ENCODE measurements at places on chromosomes 6 and 20.
A peak's percentile ranks its signal among the peaks of the same experiment; 100 is the strongest.

- DNase-seq: no peak
Observed at GRCh38 chr6:16921399-16922110, 160.3 kb upstream of the ATXN1 start.

- no peak for DNase-seq
Observed at GRCh38 chr20:19924255-19924654, 92.9 kb upstream of the NAA20 start.

- DNase-seq: no peak
Observed at GRCh38 chr20:48038713-48039112, 253.4 kb upstream of the SULF2 start.

DNA sequence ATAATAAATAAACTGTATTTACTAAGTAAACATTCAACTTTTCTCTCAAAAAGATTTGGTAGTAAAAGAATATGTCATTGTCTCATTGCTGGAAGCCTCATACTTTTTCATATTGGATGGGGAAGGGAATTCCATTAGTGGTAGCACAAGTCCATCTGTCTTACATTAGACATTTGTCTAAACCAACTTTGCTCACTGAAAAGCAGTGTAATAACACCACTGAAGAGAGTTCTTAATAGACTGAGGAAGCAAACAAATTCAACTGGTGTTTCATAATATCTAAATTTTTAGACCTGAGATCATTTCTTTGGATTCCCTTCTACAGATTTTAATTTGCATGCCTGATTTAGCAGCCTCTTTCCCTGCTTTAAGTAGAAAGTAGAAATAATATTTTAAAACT lies 62.7 kb downstream of the PLCB1 start:
- DNase-seq: no peak

DNA sequence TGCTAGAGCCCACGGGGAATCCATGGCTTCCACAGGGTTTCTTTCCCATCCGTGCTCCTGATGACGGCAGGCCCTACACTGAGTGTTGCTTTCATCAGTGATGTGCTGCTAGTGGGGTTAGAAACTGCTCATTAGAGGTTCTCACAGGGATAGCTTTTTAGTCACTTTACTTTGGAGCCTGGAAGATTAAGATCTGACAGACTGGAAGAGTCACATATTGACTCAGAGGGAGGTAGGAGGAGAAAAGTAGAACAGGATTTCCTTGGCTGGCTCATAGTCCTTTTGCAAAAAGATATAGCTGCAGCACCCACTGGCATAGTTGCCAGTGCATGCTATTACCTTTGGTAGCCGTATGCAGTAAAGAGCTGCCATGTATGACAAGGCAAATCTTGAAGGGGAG lies 890.3 kb downstream of the C6orf118 start:
- DNase-seq: no peak

DNA sequence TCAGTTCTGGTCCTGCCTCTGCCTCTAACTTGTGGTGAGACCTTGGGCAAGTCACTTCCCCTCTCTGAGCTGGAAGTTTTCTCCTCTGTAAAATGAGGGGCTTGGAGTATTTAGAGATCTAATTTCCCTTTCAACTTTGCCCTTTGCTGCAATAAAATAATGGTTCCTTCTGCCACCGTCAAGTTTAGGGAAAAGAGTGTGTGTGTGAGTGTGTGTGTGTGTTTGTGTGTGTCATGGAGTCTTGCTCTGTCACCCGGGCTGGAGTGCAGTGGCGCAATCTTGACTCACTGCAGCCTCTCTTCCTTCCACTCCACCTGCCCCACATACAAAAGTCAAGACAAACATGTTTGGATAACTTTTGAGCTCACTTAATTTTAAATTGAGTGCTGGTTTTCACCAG lies 39.2 kb upstream of the PIM1 start:
- peak; percentile 93 for DNase-seq

- DNase-seq: no peak
Observed at GRCh38 chr6:140376209-140376608, 1001.8 kb upstream of the CITED2 start.

DNA sequence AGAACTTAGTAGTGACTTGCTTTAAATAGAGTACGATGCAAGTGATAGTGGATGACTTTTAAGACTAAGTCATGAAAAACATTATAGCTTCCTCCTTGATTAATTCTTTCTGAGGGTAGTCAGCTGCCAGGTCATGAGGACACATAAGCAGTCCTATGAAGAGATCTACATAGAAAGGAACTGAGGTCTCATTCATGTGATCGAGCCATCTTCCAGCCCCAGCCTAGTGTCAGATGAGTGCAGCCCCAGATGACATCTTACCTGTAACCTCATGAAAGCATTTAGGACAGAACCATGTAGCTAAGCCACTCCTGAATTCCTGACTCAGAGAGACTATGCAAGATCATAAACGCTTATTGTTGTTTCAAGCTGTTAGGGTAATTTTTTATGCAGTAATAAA lies 67.7 kb downstream of the AK9 start:
- no peak for DNase-seq

DNA sequence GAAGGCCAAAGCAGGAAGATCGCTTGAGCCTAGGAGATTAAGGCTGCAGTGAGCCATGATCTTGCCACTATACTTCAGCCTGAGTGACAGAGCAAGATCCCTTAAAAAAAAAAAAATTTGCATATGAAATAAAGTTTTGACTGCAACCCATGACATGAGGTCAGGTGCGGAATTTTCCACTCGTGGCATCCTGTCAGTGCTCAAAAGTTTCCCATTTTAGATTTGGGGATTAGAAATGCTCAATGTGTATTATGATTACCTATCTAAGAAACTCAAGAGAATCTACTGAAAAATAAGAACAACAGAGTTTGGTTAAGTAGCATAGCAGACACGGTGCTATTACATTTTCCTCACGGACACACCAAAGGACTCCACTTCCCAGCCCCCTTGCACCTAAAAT lies 11.7 kb downstream of the SLC23A2 start:
- DNase-seq: no peak

GRCh38 chr6:15927531-15928225 lies 201.2 kb upstream of the MYLIP start:
- no peak for DNase-seq

- peak; percentile 75 for DNase-seq
Observed at GRCh38 chr6:158560836-158561320, 987 bp downstream of the TMEM181 start.

DNA sequence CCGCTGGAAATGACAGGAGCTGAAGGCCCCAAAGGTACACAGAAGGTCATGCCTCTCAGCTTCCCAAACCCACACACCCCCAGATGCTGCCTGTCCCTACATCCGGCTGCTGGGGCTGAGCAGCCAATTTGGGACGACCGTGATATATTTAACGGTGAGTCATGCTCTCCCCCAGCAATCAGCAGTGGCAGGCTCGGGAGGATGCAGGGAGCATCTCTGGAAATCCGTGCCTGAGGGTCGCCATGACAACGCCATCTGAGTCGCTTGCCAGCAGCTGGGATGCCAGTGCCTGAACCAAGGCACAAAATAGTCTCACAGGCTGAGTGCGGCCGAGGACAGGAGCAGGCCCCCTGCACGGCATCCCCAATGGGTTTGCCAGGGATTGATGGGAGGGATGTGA lies 57.9 kb downstream of the KCNB1 start:
- DNase-seq: peak; percentile 29

DNA sequence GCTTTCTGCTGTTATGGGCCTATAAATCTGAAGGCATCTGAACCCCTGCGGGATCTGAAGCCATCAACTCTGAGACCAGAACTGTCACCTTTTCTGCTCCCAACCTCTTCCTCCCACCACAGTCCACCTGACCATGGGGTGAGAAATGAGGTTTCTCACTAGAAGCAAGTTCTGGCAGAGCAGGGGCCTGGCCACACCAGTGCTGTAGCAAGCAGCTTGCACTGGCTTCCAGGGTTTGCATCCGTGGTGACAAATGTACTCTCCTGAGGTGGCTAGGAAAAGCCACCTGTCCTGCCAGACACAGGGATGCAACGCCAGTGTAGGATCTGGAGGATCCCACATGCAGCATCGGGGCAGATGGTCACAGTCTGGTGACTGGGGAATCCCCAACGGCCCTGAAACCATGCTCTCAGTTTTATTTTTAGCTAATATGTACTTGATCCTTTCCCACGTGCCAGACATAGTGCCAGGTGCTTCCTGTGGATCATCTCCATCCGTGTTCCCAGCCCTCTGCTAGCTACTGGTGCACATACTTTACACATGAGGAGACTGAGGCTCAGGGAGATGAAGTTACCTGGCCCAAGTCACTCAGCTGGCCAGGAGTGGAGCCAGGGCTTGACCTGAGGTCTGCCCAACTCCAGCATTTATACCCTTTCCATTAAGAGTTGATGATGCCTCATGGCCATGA lies 122.1 kb upstream of the SPACA1 start:
- DNase-seq: no peak
